ENCODE measurements at places on chromosomes 4 and X.

DNA sequence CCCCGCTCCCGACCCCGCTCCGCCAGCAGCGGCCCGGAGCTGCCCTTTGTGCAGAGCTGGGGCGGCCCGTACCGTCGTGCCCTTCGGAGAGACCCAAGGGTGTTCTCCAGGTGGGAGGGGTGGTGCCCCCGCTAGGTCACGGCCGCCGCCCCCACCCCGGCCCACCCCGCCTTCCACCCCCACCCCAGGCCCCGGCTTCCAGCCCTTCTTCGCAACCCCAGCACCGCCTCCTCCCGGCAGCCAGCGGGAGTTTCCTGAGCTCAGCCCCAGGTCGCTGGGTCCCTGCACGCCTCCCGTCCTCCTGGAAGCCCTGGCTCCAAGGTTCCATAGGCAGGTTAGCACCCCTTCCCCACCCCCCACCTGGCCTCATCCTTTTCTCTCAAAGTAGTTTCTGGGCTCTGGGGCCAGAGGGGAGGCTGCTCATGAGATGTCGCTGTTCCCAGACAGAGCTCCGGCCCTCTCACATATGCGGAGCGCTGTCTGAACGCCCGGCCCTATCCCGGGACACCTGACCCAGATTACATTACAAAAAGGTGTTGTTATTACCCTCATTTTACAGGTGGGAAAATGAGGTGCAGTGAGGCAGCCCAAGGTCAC lies 25.2 kb upstream of the FGFR3 start:
- DNase-seq, result no peak

DNA sequence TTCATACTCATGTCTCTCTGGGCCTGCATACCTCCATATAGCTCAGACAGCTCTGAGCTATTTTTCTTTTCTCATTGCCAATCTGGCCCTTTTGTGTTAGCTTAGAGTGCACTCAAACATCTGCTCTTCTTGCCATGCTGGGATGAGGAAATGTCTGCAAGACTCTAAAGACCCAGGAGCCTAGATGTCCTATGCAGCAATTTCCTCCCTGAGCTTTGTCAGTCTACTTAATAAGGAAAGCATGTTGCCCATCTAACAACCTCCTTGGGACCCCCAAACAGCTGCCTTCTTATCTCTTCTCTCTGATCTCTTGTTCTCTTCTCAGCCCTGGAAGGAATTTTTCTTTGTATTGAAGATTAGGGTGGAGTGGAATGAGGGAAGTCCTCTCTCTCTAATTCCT lies 69.2 kb downstream of the UCHL1 start:
- DNase-seq, result no peak

DNA sequence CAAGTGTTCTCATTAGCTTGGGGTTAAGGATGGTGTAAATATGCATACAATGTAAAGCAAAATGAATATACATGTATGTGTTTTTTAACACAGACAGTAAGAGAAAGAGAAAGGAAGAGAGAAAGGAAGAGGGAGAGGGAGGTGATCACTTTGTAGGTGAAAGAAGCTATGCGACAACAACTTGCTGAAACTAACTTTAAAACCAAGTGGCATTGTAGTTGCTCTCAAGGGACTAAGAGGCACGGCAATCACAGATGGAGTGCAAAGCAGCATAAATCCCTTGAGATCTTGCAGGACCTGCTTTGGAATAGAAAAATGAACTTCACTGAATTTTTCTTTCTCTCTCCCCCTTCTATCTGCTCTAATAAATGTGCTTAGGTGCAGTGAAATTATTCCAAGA lies 1665.0 kb upstream of the TENM3 start:
- DNase-seq, result no peak

GRCh38 chr4:102503831-102504786 lies 3.0 kb downstream of the NFKB1 start:
- DNase-seq, result no peak

DNA sequence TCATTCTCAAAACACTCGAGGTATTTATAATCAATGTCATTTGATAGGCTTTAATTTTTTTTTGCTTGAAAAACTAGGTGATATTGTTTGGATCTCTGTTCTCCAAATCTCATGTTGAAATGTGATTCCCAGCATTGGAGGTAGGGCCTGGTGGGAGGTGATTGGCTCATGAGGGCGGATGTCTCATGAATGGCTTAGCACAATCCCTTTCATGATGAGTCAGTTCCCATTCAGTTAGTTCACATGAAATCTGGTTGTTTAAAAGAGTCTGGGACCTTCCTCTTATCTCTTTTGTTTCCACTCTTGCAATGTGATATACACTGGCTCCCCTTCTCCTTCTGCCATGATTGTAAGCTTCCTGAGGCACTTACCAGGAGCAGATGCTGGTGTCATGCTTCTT lies 638.7 kb downstream of the DMD start:
- DNase-seq, result no peak

Data from NCI-H2107 (cell line).